ENCODE measurements at places on chromosomes 13 and 19.

GRCh38 chr13:44313674-44314073 is 60.0 kb upstream of the SERP2 start:
- no peak for DNase-seq

DNA sequence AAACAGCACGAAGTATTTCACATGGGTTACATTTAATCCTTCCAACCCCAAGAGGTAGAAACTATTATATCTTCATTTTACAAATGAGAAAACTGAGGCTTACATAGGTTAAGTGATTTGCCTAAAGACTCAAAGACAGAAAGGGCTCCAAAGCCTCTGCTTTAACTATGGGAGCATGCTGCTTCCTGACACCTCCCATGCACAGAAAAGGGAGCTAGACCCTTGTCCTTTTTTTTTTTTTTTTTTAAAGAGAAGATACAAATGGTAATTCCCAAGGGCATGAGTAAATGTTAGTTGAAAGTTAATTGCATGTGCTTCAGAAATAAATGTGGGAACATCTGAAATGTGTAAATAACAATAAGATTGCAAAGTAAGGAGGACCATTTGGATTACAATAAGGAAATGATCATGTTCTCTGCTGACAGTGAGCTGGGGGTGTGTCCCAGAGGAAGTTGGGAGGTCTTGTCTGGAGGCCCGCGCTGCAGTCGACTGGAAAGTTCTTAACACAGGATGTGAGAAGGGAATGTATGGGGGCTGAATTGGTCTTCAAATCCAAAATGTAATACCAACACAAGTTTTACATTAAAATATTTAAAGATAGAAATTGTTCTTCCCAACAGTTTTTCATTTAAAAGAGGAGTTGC is 500.3 kb downstream of the KLF12 start:
- DNase-seq, result no peak

GRCh38 chr19:5984600-5984999 is 6.7 kb upstream of the RANBP3 start:
- DNase-seq, result no peak

DNA sequence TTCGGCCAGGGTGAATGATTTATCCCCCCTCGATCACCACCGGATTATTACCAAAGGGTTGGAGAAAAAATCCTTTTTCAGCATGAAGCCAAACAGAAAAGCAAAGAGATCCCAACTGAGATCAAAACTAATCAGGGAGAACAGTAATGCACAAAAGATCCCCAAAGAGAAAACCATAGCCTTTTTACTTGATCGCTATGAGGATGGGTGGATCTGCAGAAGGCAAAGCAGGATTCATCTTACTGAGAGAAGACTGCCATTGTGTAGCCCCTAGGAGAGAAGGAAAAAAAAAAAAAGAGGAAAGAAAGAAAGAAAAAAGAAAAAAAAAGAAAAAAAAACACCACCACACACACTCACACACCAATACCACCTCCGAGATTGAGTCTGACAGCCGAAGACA is at the start of gene FGF14:
FGF14 (minus strand) TSS at position 283 of the 400 bp plus-strand sequence.
- no peak for DNase-seq

DNA sequence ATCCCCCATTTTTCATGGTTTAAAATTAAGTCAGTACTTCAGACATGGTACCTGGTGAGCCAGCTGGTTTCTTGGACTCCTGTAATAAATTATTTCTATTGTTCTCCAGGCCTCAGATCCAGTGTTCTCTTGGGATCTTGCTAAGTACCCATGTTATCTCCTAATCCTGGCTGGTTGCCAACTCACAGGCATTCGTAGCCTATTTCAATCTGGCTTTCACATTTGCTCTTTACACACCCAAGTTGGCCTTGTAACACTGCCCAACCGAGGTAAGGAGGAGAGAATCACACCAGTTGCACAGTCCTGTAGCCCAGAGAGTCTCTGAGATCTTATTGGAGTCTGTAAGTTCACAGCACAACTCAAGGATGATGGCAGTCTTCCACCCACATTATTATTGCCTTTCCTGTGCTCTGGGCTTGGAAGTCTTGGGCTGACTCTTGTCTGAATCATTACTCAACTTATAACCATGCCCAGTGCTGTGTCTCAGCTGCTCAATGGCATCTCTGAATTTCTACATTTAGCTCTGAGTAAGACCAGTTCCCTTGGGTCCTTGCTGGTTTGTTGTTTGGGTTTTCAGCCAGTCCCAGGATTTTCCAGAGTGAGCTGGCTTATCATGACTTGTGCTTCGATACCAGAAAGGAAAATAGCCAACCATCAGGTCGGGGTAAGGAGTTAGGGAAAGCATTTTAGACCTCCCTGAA is 76.6 kb upstream of the KLF12 start:
- no peak for DNase-seq

- DNase-seq, result peak; percentile 57
These were observed 61.4 kb downstream of the CCNE1 start for GRCh38 chr19:29873024-29873800.

GRCh38 chr13:46687810-46688209 is 109.2 kb downstream of the ESD start:
- DNase-seq, result no peak

DNA sequence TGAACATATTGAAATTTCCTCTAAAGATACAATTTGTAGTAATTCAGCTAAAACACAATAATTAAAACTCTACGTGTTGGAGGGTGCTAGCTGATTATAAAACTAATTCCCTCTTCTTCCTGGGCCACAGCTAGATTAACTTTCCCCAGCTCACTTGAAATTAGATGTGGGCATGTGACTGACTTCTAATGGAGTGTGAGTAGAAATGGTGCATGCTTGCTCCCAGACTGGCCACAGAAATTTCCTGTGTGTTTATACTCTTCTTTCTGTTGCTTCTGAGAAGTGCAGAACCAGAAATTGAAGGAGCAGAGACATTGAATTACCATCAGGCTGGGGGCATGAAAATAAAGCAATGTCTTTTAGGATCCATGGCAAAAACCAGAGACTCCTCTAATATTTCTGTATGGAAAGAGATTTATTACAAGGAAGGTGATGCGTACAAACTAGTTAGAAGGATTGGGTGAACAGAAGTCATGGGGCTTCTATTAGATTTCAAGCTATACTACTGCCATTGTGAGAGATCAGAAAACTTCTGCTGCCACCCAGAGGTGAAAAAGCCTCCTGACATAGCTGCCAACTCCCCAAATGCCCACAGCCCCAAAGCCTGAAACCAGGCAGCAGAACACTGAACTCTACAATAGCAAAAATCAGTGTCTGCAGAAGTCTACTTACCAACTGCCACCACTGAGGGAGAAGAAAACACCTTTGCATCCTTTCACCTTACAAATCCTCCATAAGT is 379.2 kb upstream of the MIR17HG start:
- no peak for DNase-seq

GRCh38 chr13:87669379-87669978 is 1.7 kb upstream of the SLITRK5 start:
- no peak for DNase-seq

DNA sequence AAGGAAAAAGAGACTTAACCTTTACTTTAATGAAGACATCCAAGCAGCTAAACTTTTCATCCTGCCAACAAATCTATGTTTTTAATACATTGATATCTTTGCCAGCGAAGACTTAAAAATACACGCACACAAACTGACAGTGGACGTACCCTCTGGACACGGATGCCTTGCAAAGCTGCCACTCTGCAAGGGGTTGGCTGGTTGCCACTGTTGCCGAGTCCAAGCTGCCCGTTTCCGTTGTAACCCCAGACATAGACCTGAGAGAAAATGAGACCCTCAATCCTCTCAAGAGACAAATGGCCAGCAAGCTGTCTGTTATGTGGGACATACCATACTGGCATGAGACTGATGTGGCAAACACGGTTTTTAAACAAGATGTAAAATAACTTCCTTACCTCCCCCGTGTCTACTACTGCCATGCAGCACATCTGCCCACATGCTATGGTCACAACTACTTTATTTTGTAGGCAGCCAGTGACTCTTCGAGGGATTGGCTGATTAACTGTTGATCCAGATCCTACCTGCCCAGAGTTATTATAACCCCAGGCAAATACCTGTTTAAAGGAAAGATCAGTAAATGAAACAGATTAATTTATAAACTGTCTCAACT is 21.2 kb downstream of the RCBTB2 start:
- DNase-seq, result no peak

DNA sequence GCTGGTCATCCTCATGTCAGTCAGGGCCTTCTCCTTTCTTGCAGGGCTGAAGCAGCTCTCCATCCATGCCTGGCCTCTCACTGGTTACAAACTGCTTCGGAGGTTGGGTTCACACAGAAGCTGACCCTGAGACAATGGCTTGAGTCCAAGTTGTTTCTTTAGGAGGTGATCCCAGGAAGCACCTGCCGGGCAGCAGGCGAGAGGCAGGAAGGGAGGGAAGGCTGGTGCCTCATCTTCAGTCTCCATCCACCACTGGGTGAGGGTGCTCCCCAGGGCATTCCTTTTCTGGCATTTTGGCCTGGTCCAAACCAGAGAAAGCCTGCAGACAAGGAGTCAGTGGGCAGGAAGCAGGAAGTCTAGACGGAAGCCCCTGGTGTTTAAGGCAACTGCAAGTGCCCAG is 17.6 kb upstream of the SPATA13 start:
- DNase-seq, result no peak

DNA sequence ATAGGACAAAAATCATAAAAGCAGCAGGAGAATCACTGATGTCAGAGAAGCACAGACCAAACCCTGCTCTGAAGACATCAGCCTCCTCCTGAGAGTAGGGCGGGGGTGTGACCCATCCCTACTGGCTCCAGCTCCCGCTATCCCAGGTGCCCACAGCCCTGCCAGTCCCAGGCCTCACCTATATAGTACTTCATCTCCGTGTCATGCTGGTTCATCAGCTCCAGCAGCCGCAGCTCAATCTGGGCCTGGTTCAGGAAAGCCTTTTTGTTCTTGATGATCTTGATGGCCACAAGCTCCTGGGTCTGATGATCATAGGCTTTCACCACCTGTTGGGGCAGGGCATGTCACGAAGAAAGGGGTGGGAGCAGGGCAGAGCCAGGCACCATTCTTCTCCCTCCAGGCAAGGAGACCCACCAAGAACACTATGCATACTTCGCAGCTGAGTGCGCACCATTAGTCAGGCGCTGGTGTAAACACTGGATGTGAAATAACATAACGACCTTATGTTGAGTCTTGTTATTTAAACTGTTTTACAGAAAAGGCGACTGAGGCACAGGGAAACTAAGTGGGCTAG is 4.2 kb downstream of the DYRK1B start:
- no peak for DNase-seq

DNA sequence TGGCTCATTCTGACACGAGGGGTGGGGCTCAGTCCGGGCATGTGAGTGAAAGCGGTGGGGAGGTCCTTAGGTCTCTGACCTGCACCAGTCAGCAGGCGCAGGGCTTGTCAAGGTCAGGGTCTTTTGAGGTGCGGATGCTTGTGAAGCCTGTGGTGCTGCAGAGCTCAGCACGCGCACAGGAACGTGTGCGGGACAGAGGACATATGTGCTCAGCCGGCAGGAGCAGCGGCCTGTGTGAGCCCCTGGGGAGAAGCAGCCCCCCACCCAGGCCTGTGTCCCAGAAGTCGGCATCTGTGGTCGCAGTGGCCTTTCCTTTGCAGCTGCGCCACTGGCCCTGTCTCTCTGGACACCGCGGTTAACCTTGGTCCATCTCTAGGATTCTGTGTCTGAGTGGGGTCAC is 30.9 kb downstream of the ATP4B start:
- DNase-seq, result no peak

- no peak for DNase-seq
These were observed 306.8 kb downstream of the KLF12 start for GRCh38 chr13:73827434-73827833.

- DNase-seq, result peak; percentile 88
These were observed 15.4 kb downstream of the SSC5D start for GRCh38 chr19:55503502-55504251.

DNA sequence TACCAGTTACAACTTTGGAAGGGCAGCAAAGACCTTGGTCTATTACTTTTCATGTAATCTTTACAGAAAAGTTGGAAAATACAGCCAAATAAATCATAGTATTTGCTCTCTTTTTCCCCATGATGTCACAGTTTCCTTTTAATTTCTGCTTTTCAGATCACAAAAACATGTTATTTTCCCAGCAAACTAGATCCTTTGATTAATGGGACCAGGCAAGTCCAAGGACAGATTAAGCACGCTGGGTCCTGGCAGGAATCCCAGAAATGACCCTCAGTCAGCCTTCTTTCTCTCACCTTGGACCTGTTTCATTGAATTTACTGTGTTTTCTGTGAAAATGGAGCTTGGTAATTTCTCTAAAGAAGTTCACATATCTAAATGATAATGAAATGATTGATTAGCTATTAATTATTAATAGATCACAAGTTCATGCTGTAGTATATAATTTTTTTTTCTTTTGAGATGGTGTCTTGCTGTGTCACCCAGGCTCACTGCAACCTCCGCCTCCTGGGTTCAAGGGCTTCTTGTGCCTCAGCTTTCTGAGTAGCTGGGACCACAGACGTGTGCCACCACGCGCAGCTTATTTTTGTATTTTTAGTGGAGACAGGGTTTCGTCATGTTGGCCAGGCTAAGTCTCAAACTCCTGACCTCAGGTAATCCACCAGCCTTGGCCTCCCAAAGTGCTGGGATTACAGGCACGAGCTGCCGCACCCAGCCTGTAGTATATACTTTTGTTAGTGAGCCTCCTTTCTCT is 16.0 kb downstream of the SPATA13 start:
- no peak for DNase-seq

- no peak for DNase-seq
These were observed 483.0 kb upstream of the NBEA start for GRCh38 chr13:34458756-34459715.

- DNase-seq, result no peak
These were observed 140.8 kb downstream of the GGACT start for GRCh38 chr13:100447831-100448230.

DNA sequence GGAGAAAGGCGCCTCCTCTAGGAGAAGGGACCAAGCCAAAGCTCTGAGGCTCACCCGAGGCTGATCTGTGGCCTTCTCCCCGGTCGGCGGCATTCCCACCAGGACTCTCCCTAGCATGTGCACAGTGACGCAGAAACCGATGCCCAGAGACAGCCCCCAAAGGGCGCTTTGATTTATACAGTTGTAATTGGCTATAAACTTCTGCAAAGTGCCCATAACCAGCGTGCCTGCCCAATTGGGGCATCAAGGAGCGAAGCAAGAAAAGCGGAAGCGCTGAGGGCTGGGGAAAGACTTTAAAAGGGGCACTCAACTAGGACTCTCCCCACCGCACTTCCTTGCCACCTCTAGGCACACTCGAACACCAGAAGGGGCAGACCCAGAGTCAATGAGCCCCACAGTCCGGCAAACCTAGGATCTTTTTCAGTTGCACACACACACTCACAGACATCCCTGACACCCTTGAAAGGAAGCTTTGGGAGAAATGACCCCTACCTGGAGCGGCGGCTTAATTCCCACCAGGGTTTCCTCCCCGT is 1.8 kb downstream of the CDX2 start:
- DNase-seq, result no peak

DNA sequence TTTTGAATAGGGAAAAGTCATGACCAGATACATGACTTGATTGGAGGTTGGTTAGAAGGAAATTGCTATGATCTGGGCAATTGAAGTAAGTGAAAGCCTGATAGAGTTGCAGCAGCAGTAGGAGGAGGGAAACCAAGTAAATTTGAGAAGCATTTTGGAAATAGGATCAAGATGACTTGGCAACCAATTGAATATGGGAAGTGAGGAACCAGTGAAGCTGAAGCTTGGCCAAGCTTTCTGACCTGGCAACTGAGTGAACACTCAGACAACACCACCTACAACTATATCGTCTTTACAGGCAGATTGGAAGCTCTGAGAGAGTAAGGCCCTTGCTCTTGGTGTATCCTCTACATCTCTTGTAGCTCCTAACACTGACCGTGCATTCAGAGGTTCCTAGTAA is 16.2 kb upstream of the KATNAL1 start:
- no peak for DNase-seq
